Activated naive CD4-positive, alpha-beta T cell treated with anti-CD3 and anti-CD28 coated beads, Interleukin-2, amount 10 ng/mL, durations not matched to agents 7 days and 5 days (primary cell): ENCODE measurements at places on chromosomes 6 and 20.

DNA sequence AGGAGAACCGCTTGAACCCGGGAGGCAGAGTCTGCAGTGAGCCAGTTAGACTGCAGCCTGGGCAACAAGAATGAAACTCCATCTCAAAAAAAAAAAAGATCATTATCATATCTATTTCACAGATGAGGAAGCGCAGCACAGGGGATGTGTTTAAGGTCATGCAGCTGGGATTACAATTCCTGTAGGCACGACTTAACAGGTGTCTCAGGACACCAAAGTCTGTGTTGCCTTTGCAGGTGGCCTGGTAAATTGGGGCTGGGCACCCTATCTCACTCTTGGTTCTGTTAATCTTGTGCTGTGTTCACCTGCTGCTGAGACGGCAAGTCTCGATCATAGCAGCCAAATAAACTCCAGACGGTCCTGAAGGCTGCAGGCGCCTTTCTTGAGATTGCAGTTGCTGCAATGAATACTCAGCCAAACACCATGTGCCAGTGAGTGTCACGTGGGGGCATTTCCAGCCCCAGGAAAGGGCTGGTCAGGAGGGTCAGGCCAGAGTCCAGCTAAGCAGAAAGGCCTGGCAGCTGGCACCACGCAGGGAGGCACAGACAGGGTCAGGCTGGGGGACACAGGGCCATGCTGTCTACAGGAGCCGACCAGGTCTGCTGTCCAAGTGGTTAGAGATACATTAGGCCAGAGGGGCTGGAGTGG, 55.8 kb downstream of the FGD2 start:
- DNase-seq = no peak
- H3K4me3 ChIP-seq = no peak overlapping the region
- no peak overlapping the region for H3K27ac ChIP-seq

DNA sequence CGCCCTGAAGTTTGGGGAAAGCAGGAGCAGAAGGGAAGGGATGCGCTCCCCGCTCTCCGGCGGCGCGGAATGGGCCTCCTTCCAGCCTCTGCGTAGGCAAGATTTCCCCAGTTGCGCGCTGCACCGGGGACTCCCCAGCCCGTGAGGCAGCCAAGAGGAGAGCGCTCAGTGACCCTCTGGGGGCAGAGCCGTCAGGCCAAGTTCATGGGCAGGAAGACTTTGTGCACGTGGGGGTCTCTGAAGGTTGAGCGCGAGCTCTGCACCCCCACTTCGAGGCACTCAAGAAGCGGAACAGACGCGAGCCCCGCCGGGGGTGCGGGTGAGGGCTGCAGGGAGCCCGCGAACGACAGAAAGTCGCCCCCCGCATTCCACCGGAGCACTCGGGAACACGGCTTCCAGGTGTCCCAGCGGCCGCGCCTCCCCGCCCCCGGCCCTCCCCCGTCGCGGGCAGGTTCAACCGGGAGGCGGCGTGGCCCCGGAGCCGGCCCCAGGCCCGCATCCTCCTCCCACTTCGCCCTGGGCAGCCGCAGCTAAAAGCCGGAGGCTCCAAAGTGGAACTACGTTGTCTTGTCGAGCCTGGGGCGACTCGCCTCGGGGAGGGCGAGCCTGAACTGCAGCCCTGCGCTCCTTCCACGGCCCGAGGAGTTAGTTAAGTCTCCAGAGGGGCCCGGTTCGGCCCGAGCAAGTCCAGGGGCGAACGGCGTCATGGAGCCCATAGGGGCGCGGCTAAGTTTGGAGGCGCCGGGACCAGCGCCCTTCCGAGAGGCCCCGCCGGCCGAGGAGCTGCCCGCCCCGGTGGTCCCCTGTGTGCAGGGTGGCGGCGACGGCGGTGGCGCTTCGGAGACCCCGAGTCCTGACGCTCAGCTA, at the start of gene PPP1R3G:
Gene PPP1R3G (plus strand): TSS at position 561 of the 867 bp plus-strand sequence. CDS start 145 bp downstream, at position 706.
- peaks cover 89% of the 10 kb centered on the region for H3K27me3 ChIP-seq
- DNase-seq = peak; percentile 36
- peaks cover 10% of the 10 kb centered on the region for H3K4me1 ChIP-seq
- H3K27ac ChIP-seq = no peak within 1 kb of the TSS

DNA sequence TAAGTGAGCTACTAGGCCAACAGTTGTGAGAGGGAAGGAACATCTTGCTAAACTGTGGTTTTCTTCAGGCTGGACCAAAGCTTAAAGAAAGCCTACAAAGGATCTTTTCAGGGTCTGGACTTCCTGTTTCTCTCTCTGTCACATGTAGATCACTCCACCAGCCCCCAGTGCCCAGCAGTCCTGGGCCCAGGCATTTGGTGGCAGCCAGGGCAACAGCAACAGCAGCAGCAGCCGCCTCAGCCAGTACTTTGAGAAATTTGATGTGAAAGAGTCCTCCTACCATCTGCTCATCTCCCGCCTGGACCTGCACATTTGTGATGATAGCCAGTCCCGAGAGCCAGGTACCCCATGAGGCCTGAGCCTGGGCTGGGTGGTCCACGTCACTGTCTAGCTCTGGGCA, 44.1 kb downstream of the BLTP3A start:
- no peaks in the 10 kb centered on the region for H3K27me3 ChIP-seq
- no peak for DNase-seq
- H3K4me1 ChIP-seq = peaks cover 6% of the 10 kb centered on the region
- peaks cover 31% of the 10 kb centered on the region for H3K36me3 ChIP-seq
- H3K4me3 ChIP-seq = no peak overlapping the region
- H3K27ac ChIP-seq = no peak overlapping the region

DNA sequence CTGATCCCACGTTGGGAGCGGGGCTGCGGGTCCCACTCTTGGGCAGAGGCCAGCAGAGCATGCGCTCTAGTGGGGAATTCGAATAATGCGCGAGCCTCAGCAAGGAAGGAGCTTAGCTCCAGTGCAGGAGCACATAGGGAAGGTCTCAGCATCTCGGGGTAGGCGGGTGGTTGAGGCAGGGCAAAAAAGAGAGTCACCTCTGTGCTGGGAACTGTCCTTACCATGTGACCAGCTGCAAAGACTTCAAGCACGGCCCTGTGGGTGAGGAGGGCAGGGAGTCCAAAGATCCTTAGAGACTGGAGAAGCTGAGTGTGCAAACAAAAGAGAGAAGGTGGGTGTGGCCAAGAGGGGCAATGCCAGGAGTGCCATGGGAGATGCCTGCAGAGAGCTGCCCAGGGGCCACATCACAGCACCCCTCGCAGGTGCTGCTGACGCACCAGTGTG, 79.2 kb upstream of the CD93 start:
- peaks cover 10% of the 10 kb centered on the region for H3K27me3 ChIP-seq
- H3K27ac ChIP-seq = no peak overlapping the region
- H3K36me3 ChIP-seq = no peaks in the 10 kb centered on the region
- H3K4me3 ChIP-seq = no peak overlapping the region
- DNase-seq = no peak

DNA sequence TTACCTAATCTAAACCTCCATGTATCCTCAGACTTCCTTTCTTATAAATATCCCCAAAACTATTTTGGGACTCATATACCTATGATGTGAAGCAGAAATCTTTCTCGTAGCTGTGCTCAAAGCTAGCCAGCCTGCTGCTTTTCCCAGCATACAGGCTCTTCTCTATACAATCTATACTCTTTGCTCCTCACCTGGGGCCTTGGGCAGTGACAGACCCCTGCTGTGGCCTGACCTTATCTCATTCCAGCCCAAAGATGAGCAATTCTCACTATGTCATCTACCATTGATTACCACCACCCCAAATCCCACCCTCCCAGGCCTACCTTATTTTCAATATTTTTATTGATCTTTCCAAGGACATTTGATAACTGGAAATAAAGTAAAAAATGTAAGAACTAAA, 83.2 kb upstream of the FBXL4 start:
- no peak for DNase-seq
- H3K36me3 ChIP-seq = no peaks in the 10 kb centered on the region
- no peak overlapping the region for H3K27ac ChIP-seq
- no peak overlapping the region for H3K4me3 ChIP-seq
- H3K27me3 ChIP-seq = peaks cover 6% of the 10 kb centered on the region

GRCh38 chr6:168105813-168106632, 27.0 kb upstream of the FRMD1 start:
- DNase-seq = no peak
- H3K4me1 ChIP-seq = no peaks in the 10 kb centered on the region
- peaks cover 41% of the 10 kb centered on the region for H3K27me3 ChIP-seq
- H3K27ac ChIP-seq = no peak overlapping the region
- no peak overlapping the region for H3K4me3 ChIP-seq

GRCh38 chr20:56995635-56996075, 270.8 kb downstream of the BMP7 start:
- no peaks in the 10 kb centered on the region for H3K4me1 ChIP-seq
- no peaks in the 10 kb centered on the region for H3K36me3 ChIP-seq
- DNase-seq = peak; percentile 26
- no peaks in the 10 kb centered on the region for H3K27me3 ChIP-seq
- no peak overlapping the region for H3K4me3 ChIP-seq

GRCh38 chr6:33276864-33277662, at the start of gene B3GALT4:
Gene B3GALT4 (plus strand): TSS chr6:33277123. CDS start chr6:33277420, 297 bp downstream.
- H3K4me1 ChIP-seq = peaks cover 78% of the 10 kb centered on the region
- H3K27ac ChIP-seq = peak within 1 kb of the TSS; percentile 97
- H3K27me3 ChIP-seq = peaks cover 4% of the 10 kb centered on the region
- H3K4me3 ChIP-seq = peak within 1 kb of the TSS; percentile 91
- peaks cover 65% of the 10 kb centered on the region for H3K36me3 ChIP-seq
- peak; percentile 85 for DNase-seq

DNA sequence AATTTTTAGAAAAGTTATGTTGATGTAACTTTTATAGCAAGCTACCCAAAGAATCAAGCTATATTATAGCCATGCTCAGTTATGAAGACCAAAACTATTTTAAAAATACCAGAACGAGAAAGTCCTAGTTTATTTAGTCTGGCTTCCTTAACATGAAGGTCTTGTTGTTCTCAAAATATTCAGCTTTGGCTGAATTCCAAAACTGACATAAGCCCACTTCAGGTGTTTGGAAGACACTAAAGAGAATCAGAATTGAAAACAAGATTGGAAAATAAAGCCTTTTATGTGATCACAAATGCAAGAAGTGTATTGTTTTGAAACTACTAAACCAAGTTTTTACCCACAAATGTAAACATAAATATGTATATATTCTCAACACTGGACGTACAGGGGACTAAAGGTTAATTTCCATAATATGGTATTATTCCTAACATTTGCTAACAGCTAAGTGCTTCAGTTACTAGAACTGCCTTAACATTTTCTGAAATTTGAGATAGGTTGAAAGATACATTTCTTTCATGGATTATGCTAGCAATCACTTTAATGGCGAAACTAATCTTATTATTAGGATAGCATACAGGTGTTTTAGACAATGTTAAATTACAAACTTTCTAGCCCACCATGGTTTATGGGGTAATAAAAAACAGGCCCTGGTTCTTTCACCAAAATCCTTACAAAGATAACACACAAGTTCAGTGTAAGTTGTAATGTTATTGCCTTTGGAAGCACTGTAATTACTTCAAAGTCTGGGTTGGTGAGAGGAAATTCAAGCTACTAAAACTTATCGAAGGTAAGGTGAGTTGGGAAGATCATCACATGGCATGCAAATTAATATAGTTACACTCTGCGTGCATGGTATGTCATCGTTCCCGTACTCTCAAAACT, 1.6 kb downstream of the MAP3K5 start:
- peaks cover 52% of the 10 kb centered on the region for H3K4me1 ChIP-seq
- H3K27me3 ChIP-seq = peaks cover 3% of the 10 kb centered on the region
- peak overlapping the region; percentile 94 for H3K27ac ChIP-seq
- peak overlapping the region; percentile 90 for H3K4me3 ChIP-seq
- H3K36me3 ChIP-seq = peaks cover 22% of the 10 kb centered on the region

DNA sequence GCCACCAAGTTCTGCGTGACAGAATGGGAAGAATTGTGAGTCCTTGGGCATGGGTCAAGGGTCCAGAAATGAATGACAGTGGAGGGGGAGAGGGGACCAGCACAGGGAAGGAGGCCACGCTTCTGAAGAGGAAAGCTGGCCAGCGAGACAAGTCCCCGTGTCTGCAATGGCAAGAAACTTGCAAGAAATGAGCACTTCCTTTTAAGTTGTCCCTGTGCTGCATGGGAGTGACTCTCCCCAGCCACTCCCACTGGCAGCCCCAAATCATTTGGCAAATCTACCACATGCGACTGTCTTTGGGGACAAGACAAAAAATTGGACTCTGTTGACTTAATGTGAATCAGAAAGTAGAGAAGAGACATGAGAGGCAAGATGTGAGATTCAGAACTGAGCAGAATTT, 242.2 kb upstream of the RREB1 start:
- no peaks in the 10 kb centered on the region for H3K4me1 ChIP-seq
- DNase-seq = no peak
- peaks cover 25% of the 10 kb centered on the region for H3K27me3 ChIP-seq
- no peak overlapping the region for H3K4me3 ChIP-seq

- H3K4me3 ChIP-seq = peak overlapping the region; percentile 75
- peaks cover 42% of the 10 kb centered on the region for H3K36me3 ChIP-seq
- no peaks in the 10 kb centered on the region for H3K27me3 ChIP-seq
- H3K4me1 ChIP-seq = peaks cover 81% of the 10 kb centered on the region
- DNase-seq = peak; percentile 84
These were observed 13.3 kb downstream of the ELOVL5 start for GRCh38 chr6:53335224-53335994.

- DNase-seq = no peak
- H3K27me3 ChIP-seq = peaks cover 19% of the 10 kb centered on the region
These were observed 251.3 kb upstream of the PRND start for GRCh38 chr20:4470375-4470774.

GRCh38 chr6:135813401-135813800, 38.1 kb upstream of the PDE7B start:
- no peak overlapping the region for H3K4me3 ChIP-seq
- no peak for DNase-seq
- no peaks in the 10 kb centered on the region for H3K36me3 ChIP-seq
- peaks cover 5% of the 10 kb centered on the region for H3K27me3 ChIP-seq

DNA sequence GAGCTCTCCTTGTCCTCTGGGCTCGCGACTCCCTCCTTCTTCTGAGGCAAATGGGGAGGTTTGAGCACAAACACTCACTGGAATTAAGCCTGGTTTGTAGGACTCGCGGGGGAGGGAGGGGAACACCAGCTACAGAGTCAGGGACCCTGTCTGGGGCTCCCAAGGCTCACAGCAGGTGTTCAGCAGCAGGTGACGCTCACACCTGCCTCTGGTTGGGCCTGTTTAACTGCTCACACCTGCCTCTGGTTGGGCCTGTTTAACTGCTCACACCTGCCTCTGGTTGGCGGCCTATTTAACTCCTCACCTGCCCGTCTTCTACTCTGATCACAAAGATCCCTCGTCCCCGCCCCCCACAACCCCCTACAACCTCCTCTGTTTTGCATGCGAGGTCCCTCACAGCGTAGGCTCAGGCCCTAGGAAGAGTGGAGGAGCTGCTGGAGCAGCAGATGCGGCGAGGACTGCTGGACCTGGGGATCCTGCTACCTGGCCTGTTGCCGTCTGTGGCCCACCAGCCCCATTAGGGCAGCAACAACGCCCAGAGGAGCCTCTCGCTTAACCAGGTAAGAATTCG, 181.9 kb downstream of the ERMARD start:
- no peak for DNase-seq
- H3K36me3 ChIP-seq = no peaks in the 10 kb centered on the region
- no peak overlapping the region for H3K4me3 ChIP-seq
- H3K27ac ChIP-seq = no peak overlapping the region
